GM12878 (cell line): ENCODE measurements at places on chromosomes 2 and 18.

GRCh38 chr2:117555965-117556364 lies 258.5 kb upstream of the DDX18 start:
- no peak for DNase-seq

GRCh38 chr2:177772529-177772928 lies 300.0 kb downstream of the PDE11A start:
- DNase-seq, result no peak

DNA sequence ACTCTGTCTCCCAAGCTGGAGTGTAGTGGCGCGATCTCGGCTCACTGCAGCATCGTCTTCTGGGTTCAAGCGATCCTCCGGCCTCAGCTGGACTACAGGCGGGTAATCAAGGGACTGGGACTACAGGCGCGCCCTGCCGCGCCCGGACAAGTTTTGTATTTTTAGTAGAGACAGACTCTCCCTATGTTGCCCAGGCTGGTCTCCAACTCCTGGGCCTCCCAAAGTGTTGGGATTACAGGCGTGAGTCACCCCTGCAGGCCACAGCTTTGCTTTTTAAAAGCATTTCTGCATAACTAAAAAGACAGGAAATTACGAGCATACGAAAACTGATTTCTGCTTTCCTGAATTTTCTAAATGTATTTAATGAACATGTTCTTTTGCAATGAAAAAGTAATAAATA lies 916 bp upstream of the OSBPL1A start:
- no peak for DNase-seq

- DNase-seq, result no peak
Observed at GRCh38 chr2:44974064-44974715, 32.7 kb downstream of the SIX3 start.

DNA sequence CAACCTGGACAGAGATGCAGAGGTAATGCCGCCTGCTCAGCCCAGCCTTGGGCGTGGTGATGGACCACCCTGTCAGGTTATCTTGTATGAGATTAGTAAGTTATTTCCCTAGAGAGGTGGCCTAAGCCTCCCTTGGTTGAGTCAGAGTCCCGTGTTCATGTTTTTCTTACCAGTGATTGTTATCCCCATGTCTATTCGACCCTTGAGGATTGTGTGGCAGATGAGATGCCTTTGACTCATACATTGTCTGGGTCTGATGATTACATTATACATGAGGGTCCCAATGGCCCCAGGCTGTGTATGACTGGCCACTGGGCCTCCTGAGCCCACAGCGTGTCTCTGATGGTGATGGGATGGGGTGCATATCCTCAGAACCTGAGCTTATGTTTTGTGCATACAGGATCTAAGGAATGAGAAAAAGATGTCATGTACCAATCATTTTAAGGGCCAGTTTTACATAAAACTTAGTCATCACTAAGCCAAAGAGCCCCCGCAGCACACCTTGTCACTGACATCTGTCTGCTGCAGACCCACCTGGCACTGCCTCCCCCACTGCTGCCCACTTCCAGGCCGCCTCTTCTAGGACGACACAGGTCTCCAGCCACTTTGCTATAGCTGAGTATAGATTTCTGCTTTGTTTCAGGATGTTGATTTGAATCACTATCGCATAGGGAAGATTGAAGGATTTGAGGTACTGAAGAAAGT lies 7.7 kb downstream of the PPP1R7 start:
- DNase-seq, result no peak

- DNase-seq, result no peak
Observed at GRCh38 chr18:77300579-77300978, 50.9 kb downstream of the GALR1 start.

GRCh38 chr2:72676341-72677025 lies 149.3 kb downstream of the EXOC6B start:
- no peak for DNase-seq

GRCh38 chr2:18630941-18631340 lies 41.6 kb upstream of the NT5C1B start:
- no peak for DNase-seq

DNA sequence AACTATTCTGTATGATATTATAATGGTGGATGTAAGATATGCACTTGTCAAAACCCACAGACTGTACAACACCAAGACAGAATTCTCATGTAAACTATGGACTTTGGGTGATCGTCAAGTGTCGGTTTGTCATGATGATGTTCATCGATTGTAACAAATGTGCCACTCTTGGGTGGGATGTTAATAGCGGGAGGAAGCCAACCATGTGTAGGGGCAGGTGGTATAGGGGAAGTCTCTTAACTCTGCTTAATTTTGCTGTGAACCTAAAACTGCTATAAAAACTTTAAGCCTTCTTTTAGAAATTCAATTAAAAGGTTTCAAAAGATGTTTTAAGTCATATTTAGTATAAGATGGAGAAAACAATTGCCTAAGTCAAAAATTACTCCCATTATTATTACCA lies 139.0 kb downstream of the ANKRD44 start:
- no peak for DNase-seq

GRCh38 chr18:12023375-12023774 lies 42.1 kb downstream of the IMPA2 start:
- no peak for DNase-seq

DNA sequence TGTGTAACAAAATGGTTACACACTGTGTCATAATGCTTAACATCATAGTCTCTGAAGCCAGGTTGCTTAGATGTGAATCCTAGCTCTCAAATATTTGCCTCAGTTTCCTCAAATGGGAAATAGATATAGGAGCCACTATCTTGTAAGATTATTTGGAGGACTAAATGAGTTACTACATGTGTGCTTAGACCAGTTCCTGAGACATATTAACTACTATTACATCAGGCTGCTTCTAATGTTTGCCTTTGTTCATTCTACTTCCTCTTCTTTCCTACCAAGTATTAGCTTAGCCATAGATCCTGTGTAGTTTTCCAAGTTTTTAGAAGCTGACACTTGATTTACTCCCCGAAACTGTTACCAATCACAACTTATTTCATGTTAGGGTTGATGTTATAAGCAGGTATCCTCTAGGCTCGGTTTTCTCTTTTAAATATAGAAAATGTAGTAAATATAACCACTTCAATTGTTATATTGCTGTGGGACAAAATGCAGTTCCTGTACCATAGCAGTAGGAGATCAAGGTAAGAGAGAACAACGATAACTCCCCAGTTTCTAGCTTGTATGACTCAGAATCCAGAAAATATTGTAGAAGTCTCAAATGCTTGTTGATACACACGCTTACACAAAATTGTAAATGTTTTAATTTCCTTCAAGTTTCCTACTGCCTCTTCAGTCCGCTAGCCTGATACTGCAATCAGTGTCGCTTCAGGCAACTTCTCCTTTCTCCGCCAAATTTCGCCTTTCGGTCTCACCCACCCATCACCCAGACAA lies 751 bp upstream of the DNAJC10 start:
- DNase-seq, result no peak

DNA sequence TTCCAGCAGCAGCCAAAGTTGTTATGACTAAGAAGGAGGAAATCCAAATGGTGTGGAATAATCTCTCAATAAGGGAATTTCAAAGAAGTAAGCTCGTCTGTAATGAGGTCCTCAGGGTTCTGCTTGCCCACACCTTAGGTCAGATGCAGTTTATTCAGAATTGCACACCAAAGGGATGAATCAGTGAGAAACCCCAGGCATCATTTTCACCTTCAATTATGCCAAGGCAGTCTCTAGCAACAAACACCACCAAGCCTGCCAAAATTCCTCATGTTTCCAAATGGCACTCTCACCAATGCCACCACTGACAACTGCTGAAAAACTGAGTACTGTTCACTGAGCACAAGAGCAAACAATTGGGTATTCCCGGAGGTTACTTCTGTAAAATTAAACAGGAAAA lies 43.6 kb downstream of the KCNG3 start:
- DNase-seq, result no peak

DNA sequence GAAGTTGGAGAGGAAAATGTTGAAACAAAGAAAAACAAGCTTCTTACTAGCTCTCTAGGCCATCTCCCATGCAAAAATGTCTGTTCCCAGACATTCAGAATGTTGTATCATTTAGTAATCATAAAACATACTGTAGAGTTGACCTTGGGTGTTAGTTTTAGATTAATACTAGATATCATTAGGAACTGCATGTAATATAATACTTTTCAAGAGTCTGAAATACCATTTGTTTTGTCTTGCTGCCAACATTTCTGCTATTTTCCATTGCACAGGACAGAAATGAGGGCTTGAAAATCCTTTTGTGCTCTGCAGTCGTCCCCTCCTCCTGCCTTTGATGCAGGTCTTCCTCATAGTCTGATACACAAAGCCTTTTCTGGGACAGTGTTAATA lies 89.5 kb upstream of the RBMS1 start:
- no peak for DNase-seq

GRCh38 chr2:136238286-136239078 lies 120.5 kb upstream of the CXCR4 start:
- DNase-seq, result peak; percentile 78

GRCh38 chr18:54260396-54261072 lies 8.8 kb upstream of the POLI start:
- DNase-seq, result no peak

GRCh38 chr2:231939022-231939421 lies 12.8 kb upstream of the NPPC start:
- no peak for DNase-seq

DNA sequence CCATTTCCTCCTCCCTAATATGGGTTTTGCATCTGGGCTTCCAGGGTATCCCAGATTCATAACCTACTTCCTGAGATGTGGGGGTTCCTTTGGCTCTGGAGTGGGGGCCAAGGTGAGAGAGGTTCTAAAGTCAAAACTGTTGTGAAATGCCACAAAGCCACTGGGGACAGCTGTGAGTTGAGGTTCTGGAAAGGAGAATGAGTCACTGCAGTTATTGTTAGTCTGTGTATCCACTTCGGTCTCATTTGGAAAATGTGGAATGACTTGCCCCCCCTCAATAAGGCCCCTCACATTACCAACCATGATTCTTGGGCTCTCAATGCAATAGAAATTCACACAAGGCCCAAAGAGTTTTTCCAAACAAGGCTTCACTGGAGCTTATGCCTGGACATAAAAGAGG lies 51.1 kb upstream of the LGALSL start:
- DNase-seq, result no peak

DNA sequence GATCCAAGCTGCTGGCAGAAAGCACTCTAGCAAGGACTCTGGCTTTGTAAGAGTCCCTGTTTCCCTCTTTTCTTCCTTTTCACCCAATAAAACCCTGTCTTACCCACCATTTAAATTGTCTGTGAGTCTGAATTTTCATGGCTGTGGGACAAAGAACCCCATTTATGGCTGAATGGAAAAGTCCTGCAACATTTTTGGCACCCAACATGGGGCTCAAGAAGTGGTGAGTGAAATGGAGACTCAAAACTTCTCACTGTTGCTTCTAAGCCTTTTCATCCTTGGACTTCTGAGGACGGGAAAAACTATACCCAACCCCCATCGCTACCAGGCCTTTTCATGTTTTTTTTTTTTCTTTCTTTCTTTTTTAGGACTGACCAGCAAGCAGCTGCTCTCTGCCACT lies 329.5 kb upstream of the CWC22 start:
- no peak for DNase-seq

DNA sequence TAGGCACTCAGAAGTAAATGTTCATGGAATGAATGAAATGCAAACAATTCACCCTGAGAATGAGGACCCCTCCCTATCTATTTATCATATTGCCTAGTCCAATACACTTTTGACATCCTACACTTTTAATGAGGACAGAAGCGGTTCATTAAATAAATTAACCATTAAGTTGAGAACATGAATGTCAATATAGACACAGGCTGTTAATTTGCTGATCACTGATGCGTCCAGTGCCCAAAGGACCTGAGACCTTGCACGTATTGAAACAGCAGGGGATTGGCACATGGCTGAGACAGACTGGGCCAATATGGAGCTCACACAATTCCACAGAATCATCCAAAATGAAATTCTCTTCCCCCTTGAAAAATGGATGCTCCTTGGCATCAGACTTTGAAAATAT lies 430.0 kb downstream of the SLC4A3 start:
- DNase-seq, result no peak
